ENCODE measurements at places on chromosomes 7 and 10. TPM values are rescaled to one million over a fixed set of nuclear protein-coding genes. Genes with fewer than 3 reads are reported as not detected.

DNA sequence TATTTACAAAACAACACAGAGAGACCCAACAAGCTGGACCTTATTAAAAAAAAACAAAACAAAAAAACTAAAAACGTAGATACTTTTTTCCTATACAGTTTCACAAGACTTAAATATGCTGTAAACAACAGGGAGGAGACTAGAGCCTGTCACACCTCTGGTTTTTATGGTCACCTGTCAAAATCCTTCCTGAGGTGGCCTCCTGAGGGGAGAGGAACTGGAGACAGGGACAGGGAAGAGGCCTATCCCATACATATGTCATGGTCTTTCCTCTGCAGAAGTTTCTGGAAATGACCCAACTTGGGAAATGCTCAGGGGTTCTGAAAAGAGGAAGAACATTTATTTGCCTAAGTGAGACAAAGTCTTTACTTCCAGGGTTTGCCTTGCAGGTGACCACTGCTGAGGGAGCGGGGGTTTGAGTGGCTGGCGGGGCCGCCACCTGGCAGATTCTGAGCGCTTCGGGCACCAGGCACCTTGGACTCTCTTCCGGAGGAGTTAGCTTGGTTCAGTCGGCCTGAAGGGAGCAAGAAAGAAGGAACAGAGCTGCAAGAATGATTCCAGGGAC, 18.3 kb downstream of the CPA1 start:
- H3K27me3 ChIP-seq, result no peaks in the 10 kb centered on the region
- no peak for DNase-seq
- H3K27ac ChIP-seq, result no peak overlapping the region
- H3K4me1 ChIP-seq, result no peaks in the 10 kb centered on the region
- H3K36me3 ChIP-seq, result peaks cover 2% of the 10 kb centered on the region

- no peak overlapping the region for H3K4me3 ChIP-seq
- no peaks in the 10 kb centered on the region for H3K36me3 ChIP-seq
- no peak overlapping the region for H3K27ac ChIP-seq
- DNase-seq, result peak; percentile 55
These were observed 130.1 kb upstream of the MALRD1 start for GRCh38 chr10:18918532-18918931.

DNA sequence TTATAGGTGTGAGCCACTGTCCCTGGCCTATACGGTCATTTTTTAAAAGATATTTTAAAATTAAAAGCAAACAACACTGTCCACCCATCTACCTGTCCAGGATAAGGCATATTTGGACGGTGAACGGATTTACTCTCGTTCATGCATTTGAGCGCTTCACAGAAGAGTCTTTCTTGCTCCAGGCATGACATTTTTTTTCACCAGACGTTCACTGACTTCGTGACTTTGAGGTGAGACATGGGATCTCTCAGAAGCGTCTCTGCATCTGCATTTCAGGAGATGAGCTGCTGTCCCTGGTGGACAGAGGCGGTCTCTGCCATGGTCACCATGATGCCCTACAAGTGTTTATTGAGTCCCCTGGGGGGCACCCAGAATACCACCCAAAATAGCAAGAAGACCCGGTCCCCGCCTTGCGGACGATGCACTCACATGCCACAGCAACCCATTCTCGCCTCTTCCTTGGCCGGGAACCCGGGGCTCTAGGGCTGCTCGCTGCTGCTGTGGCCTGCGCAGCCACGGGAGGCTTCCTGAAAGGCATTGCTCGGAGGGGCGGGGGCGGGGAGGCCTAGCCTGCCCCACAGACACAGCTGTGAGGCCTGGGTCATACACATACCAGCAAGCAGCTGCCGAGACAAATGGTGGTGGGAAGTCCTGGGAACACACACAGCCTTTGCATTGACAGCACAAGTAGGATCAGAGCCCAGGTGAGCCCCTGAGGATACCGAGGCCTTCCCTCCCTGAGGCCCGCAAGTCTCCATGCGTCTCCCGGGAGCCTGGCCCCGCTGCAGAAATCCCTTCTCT, 84.4 kb downstream of the RGS10 start:
- no peak overlapping the region for H3K4me3 ChIP-seq
- no peaks in the 10 kb centered on the region for H3K27me3 ChIP-seq
- H3K4me1 ChIP-seq, result peaks cover 25% of the 10 kb centered on the region

DNA sequence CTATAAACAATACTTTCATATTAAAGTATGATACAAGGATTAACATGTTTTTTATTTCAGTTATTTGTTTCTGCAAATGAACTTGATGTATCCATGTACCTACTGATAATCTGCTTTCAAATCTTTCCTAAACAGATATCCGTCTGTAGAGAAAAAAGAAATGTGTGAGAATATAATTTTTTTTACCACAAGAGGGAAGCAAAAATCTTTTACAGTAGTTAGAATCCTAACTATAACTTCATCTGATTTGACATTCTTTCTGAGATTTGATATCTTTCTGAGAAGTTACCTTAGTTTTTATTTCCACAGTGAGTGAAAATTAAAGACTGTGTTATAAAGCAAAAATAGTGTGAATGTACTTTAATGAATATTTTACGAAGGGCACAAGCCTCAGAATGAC, 203.9 kb upstream of the PCLO start:
- no peaks in the 10 kb centered on the region for H3K4me1 ChIP-seq
- no peaks in the 10 kb centered on the region for H3K36me3 ChIP-seq
- no peaks in the 10 kb centered on the region for H3K27me3 ChIP-seq
- no peak overlapping the region for H3K4me3 ChIP-seq
- H3K27ac ChIP-seq, result no peak overlapping the region

DNA sequence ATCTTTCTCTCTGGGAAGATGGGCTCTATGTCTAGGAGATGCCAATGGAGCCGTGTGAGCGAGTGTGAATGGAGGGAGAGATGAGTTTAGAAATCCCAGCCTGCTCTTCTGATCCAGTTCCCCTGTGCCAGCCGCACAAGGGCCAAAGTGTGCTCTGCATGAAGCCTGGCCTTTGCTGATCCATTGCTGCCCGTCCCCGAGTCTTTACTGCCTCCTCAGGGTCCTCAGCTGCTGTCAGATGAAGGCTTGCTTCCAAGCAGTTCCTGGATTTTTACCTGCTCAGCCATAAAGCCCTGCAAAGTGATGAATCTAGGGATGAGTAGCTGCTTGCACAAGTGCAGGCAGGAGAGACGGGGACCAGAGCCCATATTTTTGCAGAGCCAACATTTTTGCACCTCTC, 115.9 kb downstream of the ZMIZ1 start:
- no peak overlapping the region for H3K4me3 ChIP-seq
- peaks cover 40% of the 10 kb centered on the region for H3K4me1 ChIP-seq
- peak overlapping the region; percentile 67 for H3K27ac ChIP-seq
- no peaks in the 10 kb centered on the region for H3K27me3 ChIP-seq
- peaks cover 14% of the 10 kb centered on the region for H3K36me3 ChIP-seq

DNA sequence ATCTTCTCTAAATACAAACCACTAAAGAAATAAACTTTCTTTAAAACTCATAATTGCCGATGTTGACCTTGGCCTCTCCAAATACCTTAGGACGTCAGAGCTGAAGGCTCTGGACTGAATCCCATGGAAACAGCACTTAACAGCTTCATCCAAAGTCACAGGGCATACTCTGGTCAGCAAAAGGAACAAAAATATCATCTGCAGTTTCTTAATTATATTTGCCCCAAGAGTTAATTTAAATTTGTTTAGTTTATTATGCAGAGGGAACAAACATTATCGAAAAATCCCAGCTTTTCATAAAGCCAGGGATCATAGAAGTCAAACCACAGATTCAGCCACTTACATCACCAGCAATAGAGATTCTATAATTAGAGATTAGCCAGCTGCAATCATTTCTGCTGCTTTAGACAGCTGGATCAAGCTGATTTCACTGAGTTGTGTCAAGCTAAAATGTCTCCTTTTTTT, 20.5 kb upstream of the FAM13C start:
- DNase-seq, result no peak
- no peaks in the 10 kb centered on the region for H3K36me3 ChIP-seq
- H3K27ac ChIP-seq, result no peak overlapping the region
- H3K27me3 ChIP-seq, result peaks cover 17% of the 10 kb centered on the region
- H3K4me3 ChIP-seq, result no peak overlapping the region
- H3K4me1 ChIP-seq, result peaks cover 11% of the 10 kb centered on the region

DNA sequence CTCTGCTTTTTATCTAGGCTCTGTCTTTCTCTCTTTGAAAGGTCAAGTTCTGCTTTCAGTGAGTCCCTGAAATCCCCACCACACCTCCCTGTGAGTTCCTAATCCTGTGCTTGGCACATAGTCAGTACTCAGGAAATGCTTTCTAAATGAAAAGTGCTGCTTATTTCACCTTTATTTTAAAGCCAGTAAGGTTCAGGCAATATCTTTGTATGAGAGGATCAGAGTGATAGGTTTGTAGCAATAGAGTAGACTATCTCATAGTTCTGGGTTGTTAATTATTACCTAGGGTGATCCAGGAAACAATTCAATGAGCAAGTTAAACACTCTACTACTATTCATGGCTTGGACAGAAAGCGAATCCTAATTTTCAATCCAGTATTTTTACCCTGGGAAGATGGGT, 7.4 kb upstream of the LAMB1 start:
- peak overlapping the region; percentile 90 for H3K27ac ChIP-seq
- DNase-seq, result no peak
- no peaks in the 10 kb centered on the region for H3K27me3 ChIP-seq
- H3K36me3 ChIP-seq, result no peaks in the 10 kb centered on the region
- no peak overlapping the region for H3K4me3 ChIP-seq
- peaks cover 50% of the 10 kb centered on the region for H3K4me1 ChIP-seq

GRCh38 chr10:117861329-117861728, 185.4 kb downstream of the RAB11FIP2 start:
- DNase-seq, result no peak
- H3K36me3 ChIP-seq, result no peaks in the 10 kb centered on the region
- 0 out of 2 replicates have a peak, but pooled peaks cover 8% of the 10 kb centered on the region for H3K4me1 ChIP-seq
- H3K27ac ChIP-seq, result no peak overlapping the region
- H3K4me3 ChIP-seq, result no peak overlapping the region

DNA sequence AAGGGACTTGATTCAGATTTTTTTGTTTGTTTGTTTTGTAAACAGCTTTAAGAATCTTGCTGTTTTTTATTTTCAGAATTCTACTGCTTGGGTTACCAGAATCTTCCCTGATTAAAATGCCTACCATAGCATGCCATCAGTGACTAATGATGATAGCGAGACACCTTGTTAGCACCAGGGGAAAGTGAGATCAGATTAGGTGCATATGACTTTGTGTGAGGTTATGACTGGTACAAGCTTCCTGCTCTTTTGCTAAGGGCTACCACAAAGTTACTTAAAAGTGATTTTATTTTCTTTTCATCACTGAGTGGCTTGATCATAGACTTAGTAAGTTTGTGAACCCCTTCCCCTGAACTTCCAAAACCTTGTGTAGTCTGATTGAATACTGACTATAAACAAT, 93.5 kb downstream of the SND1 start:
- H3K27me3 ChIP-seq, result no peaks in the 10 kb centered on the region
- H3K27ac ChIP-seq, result no peak overlapping the region
- H3K36me3 ChIP-seq, result peaks cover 12% of the 10 kb centered on the region
- H3K4me3 ChIP-seq, result no peak overlapping the region
- DNase-seq, result no peak
- no peaks in the 10 kb centered on the region for H3K4me1 ChIP-seq

- peaks cover 32% of the 10 kb centered on the region for H3K36me3 ChIP-seq
- H3K4me1 ChIP-seq, result peaks cover 30% of the 10 kb centered on the region
- H3K27ac ChIP-seq, result peak overlapping the region; percentile 87
- no peak for DNase-seq
- H3K27me3 ChIP-seq, result no peaks in the 10 kb centered on the region
These were observed 63.4 kb downstream of the DAGLB start for GRCh38 chr7:6384327-6384726.

DNA sequence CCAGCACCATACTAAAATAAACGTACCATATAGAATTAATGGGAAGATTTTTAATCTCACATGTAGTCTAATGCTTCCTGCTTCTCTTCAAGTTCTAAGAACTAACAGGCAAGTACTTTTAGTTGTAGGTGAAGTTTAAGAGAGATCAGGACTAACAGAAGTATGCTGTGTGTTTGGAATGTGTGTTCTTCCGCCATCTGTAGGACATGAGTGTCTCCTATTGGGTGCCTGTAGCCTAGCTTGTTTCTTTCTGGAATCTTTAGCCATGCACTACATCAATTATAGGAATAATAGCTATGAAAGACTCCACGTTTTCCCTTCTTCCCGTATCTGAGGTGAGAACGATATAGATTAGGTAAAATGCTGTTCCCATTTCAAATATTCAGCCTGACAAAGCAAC, 140.2 kb upstream of the AHR start:
- no peak overlapping the region for H3K27ac ChIP-seq
- H3K4me1 ChIP-seq, result no peaks in the 10 kb centered on the region

DNA sequence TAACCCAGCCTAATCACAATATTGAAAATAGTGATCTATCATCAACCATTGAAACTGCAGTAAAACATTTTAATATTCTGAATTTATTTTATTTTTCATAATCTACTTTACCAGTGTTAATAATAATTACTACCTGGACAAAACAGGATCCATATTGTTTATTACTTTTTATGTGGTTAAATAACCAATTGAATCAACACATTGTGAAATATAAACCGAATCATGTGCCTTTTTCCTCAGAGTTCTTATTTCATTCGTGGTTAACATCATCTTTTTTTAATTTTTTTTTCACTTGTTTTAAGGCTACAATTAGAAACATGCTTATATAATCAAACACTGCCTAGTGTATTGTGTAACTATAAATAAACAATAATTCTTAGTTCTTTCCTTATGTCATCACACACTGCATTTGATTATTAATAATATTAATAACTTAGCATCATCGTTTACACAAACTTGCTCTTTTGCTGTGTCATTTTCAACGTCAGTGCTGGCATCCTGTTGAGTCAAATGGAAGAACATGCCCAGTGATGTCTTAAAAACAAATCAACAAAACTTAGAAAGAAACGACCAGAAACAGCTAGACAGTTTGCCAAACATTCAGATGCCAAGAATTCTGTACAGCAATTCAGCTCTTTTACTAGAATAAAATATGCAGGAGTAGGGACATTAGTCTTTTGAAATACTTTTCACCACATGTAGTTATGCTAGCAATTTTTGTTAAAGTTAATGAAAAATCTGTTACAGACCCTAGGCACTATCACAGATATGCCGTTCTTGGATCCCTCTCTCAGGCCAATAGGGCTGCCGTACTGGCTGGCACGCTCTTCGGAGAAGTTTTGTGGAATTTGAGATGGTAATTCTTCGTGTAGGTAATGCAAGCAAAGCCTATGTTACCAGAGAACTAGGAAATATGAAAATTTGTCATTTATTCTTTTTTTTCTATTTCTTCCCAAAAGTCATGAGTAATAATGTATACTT, 330.4 kb upstream of the SEMA3A start:
- no peaks in the 10 kb centered on the region for H3K27me3 ChIP-seq
- H3K36me3 ChIP-seq, result no peaks in the 10 kb centered on the region
- H3K4me1 ChIP-seq, result peaks cover 21% of the 10 kb centered on the region
- peak; percentile 46 for DNase-seq
- H3K4me3 ChIP-seq, result no peak overlapping the region

The CYP3A4 gene
- not detected for total RNA-seq

The RAMP3 gene
- total RNA-seq, result not detected

Data from PC-3 (cell line).